Activated CD8-positive, alpha-beta memory T cell treated with anti-CD3 and anti-CD28 coated beads for 24 hours (primary cell): ENCODE measurements at places on chromosomes 6 and 20.

DNA sequence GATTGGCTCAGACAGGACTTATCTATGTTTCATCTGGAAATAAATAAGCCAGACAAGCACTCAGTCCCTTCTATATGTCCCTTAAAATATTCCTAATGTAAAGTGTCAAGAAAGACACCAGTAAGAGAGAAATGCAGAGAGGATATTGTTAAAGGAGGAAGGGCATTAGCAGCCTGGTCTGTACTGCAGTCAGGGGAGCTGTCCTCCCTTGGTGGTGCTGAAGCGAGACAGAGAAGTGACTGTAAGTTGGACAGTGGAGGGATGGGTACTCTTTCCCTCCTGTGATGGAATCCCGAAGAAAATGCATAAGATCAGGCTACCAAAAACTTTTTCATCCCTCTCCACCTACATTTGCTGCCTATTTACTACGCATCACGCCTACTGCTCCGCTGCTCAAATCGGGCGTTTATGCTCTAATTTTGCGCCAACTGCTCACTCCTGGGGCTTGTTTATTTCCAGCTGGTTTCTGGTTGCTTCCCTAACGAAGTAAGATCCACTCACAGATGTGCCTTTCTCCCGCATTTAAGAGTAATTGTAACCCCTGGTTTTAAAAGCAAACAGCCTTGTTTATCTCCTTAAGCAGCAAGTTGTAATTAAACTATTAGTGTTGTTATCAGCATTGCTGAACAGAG, 35.2 kb downstream of the PHACTR1 start:
- peak; percentile 61 for DNase-seq

GRCh38 chr6:150231525-150231850, 88.6 kb downstream of the PPP1R14C start:
- DNase-seq = no peak

DNA sequence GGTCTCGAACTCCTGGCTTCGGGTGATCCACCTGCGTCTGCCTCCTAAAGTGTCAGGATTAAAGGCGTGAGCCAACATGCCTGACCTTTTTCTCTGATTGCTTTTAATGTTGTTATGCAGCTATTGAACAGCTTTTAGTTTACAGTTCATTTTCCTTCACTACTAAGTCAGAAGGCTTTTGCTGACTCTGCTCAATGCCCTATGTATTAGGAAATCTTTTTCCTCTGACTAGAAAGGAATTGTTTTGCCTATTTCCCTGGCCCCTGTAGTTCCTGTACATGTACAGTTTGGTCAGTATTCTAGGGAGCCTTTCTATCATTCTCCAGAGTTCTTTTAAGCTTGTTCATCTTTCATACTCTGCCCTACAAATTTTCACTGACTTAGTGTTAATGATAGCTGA, 280.2 kb downstream of the CDKAL1 start:
- DNase-seq = no peak

- DNase-seq = no peak
Observed at GRCh38 chr6:134642279-134642678, 307.6 kb downstream of the ALDH8A1 start.

DNA sequence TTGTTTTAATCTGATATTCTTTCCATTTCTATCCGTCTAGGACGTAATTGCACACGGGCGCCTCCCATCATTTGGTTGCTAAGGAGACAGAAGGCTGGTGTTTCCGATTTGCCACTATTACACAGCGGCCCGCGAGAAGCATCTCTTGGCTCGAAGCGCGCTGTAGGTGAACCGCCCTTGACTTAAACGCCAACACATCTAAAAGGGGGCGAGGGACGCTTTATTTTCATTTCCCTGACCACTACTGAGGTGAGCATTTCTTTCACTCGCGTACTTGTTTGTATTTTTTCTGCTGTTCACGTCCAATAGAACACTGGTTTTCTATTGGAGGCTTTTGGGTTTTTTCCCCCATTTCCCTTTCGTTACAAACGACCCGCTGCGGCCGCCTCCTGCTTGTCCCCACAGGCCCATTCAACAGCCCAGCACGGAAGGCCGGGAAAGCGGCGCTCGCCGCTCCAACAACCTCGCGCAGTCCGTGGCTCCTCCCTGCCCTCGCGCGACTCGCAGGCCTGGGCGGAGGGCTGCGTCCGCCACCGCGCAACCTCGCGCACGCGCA, 505 bp upstream of the WRNIP1 start:
- DNase-seq = no peak

DNA sequence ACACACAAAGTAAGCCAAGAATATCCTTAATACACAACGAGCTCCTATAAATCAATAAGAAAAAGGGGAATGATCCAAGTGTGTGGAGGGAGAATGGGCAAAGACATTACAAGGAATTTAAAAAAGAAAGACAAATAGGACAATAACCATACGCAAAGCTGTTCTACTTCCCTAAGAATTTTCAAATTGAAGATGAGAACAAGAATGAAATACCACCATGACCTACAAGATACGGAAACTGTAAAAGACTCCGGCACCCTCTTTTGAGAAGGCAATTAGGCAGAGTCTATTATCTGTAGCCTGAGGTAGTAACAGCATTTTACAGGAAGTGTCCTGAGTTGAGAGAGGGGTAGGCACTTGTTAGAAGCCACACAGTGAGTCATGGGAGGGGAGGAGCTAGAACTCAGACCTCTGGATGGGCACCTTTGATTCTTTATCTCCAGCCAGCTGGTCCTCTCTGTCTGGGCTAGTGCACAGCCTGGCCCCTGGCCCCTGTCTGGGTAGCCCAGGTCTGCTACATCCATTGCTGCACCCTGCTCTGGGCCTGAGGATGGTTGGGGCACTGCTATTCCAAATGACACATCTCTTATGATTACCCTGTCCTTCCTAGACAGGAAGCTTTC, 15.3 kb downstream of the RSPO4 start:
- DNase-seq = no peak

GRCh38 chr6:118771253-118771652, 119.9 kb upstream of the CEP85L start:
- no peak for DNase-seq

DNA sequence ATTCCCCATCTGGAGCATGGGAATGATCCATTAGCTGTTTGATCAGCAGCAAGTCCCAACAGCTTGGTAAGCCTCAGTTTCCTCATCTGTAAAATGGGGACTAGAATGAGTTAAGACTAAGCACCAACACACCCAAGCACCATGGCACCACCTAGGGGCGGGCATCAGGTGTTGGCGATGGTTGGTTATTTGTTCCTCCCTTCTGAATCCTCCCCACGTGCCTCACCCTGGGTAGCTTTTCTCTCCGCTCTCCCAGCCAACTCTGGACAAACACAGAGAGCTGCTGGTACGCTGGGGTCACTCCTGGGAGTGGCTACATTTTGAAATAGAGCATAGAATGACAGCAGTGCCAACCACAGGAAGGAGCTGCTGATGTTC, 13.3 kb upstream of the ITPR3 start:
- DNase-seq = no peak

DNA sequence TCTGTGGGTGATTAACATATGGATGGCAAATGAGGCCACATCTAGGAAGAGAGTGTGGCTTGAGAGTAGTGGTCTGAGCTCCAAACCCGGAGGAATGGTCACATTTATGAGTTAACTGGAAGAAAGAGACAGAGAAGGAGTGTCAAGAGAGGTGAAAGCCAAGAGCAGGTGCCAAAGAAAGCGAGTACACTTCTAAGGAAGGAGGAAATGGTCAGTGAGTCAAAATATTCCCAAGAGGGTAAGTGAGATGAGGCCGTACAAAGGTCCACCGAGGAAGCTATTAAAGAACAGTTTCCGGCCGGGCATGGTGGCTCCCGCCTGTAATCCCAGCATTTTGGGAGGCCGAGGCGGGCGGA, 104.5 kb upstream of the RNF24 start:
- no peak for DNase-seq

DNA sequence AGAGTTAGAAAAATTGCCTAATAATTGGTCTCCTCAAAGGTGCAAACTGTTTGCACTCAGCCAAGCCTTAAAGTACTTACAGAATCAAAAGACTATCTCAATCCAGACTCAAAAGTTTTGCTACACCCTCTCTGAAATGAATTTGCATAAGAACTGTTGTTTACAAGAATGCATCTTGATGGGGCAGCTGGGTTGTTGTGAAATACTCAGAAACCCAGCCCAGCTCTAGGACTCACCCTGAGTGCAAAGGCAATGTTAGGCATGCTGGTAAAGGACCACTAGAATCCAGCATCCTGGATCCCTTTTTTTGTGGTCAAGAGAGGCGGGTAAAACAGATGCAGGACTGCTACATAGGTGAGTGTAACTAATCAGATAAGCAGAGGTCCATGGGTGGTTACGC, 700.2 kb downstream of the EYS start:
- no peak for DNase-seq

DNA sequence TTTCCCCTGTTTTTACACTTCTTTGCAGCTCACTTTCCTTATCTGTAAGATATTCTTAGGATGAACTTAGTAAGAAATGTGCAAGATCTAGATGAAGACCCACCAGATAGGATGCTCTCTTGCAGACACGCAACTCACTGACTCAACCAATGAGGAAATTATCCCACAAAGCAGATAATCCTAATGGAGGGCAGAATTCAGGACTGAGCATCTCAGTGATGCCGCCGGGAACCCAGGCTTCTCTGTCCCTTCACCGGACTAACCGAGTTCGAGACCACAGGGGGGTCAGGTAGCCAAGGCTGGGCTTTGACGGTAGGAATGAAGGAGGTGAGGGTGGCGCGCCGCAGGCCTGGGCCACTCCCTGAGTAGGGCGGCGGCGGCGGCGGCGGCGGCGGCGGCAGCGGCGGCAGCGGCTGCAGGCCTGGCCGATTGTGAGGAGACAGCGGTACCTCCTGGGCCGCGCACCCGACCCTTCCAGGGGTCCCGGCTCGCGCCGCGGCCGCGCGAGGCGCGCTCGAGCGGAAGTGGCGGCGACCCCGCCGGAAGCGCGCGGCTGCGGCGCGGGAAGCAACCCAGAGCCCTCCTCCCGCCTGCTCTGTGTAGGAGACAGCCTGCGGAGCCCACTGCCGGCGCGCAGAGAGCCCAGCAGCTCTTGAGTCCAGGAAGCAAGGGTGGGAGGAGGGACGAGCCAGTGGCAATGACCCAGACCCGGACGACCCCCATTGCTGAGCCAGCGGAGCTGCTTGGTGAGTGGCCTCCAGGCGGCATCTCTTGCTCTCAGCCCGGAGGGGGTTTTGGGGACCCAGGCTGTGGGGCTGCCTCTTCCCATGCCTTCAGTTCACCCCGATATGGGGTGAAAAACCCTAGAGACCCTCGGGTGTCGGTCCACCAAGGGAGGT, at the start of gene KHDC1:
TSS of gene KHDC1 (minus strand) at position 526 of the 899 bp plus-strand sequence. CDS start 20,679 bp downstream, outside the sequence.
- peak; percentile 88 for DNase-seq

- no peak for DNase-seq
Observed at GRCh38 chr6:89670935-89671565, 32.5 kb upstream of the LYRM2 start.

DNA sequence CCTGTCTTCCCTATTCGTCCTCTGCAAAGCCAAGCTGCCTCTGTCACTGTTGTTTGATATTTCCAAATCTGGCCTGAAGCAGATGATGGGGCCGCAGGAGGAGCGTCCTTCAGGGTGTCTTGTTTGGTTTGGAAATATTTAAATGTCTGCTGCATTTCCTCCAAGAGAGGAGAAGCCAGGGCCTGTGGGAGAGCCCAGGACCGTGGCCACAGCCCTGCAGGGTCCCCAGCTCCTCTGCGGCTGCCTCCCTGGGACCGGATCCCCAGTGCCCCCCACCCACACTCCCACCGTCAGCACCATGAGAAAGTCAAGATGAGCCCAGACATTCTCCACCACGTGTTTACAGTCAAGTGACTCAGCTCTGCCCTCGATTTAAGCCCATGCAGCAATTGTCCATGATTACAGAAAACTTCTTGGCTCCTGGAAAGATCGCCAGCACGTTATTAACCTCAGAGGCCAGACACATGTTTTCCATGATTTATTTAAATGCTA, 18.2 kb downstream of the FOXF2 start:
- no peak for DNase-seq

GRCh38 chr20:33305589-33306057, 22.6 kb downstream of the BPIFB1 start:
- no peak for DNase-seq

- DNase-seq = no peak
Observed at GRCh38 chr6:158002951-158003853, 21.5 kb downstream of the SYNJ2 start.

GRCh38 chr6:27451660-27452390, 21.1 kb downstream of the ZNF184 start:
- DNase-seq = no peak

DNA sequence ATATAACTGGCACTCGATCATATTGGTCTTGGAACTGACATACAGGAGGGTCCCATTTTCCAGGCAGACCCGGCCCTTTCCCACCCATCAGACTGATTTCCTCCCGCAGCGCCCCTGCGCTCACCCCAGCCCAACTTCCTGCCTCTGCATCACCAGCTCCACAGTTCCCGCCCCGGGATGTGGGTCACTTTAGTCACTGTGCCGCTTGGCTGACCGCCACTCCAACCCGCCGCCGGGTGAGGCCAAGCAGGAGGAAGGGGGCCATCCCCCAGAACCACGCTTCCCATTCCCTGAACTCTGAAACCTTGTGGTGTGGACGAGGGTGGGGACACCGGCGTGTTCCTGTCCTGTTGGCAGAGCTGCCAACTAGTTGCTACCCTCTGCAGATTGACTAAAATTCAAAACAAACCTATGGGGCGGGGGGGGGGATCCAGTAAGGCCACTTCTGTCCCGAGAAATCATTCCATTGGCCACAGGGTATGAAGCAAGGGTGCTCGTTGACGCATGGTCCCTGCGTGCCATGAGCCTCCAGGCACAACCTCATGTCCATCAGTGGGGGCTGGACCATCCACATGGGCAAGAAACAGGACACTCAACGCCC, 12.3 kb downstream of the TGM2 start:
- DNase-seq = peak; percentile 58

GRCh38 chr6:165906-166305, 126.4 kb upstream of the DUSP22 start:
- DNase-seq = no peak

DNA sequence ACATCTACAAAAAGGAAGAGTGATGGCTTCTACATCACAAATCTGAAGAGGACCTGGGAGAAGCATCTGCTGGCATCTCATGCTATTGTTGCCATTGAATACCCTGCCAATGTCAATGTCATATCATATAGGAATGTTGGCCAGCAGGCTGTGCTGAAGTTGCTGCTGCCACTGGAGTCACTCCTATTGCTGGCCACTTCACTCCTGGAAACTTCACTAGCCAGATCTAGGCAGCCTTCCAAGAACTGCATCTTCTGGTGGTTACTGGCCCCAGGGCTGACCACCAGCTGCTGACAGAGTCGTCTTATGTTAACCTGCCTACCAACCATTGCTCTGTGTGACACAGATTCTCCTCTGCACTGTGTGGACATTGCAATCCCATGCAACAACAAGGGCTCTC, 111.8 kb downstream of the PERP start:
- no peak for DNase-seq
